ENCODE measurements at places on chromosomes 13 and 19. TPM values are rescaled to one million over a fixed set of nuclear protein-coding genes. Genes with fewer than 3 reads are reported as not detected.
A peak's percentile ranks its signal among the peaks of the same experiment; 100 is the strongest.

The ZNF443 gene
- 2.2 TPM for total RNA-seq

DNA sequence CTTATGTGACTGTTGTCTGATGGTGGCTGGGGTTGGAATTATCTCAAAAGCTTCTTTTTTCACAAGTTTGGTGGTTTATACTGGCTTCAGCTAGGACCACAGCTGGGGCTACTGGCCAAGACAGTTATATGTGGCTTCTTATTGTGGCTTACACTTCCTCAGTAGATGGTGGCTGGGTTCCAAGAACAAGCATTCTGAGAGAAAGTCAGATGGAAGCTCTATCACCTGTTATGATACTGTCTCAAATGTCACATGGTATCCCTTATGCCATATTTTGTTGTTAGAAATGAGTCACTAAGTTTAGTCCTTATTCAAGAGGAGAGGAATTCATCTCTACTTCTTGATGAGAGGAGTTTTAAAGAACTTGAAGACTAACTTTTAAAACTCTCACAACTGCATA lies 41.6 kb downstream of the NDFIP2 start:
- H3K4me1 ChIP-seq = no peaks in the 10 kb centered on the region
- H3K27me3 ChIP-seq = no peaks in the 10 kb centered on the region
- H3K27ac ChIP-seq = no peak overlapping the region
- no peak overlapping the region for H3K4me3 ChIP-seq

DNA sequence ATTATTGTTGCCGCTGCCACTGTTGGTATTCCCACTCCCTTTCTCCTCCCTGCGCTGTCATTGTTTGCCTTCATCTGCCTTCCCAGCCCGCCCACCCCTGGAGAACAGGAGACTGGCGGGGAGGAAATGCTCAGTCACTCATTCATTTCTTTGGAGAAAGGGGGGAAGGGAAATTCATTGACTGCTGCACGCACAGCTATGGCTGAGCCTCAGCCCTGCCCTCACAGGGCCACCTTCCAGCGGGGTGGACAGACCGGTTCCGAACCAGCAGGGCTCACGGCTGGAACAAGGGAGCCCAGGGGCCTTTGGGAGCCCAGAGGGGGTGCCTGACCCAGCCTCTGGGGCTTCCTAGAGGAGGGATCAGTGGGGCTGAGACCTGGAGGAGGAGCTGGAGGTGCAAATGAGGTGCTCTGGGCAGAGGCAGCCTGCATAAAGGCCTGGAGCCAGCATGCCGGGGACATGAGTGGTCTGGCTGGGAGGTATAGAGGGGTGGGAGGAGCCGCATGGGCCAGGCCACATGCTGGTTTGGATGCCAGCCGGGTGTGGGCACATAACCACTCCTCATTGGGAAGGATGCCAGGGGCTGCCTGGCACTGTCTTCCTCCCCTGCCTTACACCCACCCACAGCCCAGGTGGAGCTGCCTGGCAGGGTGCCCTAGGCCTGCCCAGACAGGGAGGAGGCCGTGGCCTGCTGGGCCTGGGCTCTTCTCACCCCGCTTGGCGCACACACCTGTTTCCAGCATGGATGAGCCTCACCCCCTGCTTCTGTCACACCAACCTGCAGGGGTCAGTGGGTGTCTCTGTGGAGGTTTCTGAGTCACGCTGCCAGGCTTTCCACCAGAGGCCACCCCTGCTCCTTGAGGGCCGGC lies 26.8 kb downstream of the PPP5C start:
- peak overlapping the region; percentile 96 for H3K27ac ChIP-seq
- no peaks in the 10 kb centered on the region for H3K27me3 ChIP-seq
- peaks cover 13% of the 10 kb centered on the region for H3K36me3 ChIP-seq
- DNase-seq = peak; percentile 94

GRCh38 chr13:29969286-29969685 lies 118.9 kb upstream of the UBL3 start:
- H3K4me3 ChIP-seq = no peak overlapping the region
- H3K27me3 ChIP-seq = peaks cover 11% of the 10 kb centered on the region
- no peaks in the 10 kb centered on the region for H3K36me3 ChIP-seq
- no peaks in the 10 kb centered on the region for H3K4me1 ChIP-seq
- DNase-seq = no peak
- H3K27ac ChIP-seq = no peak overlapping the region

DNA sequence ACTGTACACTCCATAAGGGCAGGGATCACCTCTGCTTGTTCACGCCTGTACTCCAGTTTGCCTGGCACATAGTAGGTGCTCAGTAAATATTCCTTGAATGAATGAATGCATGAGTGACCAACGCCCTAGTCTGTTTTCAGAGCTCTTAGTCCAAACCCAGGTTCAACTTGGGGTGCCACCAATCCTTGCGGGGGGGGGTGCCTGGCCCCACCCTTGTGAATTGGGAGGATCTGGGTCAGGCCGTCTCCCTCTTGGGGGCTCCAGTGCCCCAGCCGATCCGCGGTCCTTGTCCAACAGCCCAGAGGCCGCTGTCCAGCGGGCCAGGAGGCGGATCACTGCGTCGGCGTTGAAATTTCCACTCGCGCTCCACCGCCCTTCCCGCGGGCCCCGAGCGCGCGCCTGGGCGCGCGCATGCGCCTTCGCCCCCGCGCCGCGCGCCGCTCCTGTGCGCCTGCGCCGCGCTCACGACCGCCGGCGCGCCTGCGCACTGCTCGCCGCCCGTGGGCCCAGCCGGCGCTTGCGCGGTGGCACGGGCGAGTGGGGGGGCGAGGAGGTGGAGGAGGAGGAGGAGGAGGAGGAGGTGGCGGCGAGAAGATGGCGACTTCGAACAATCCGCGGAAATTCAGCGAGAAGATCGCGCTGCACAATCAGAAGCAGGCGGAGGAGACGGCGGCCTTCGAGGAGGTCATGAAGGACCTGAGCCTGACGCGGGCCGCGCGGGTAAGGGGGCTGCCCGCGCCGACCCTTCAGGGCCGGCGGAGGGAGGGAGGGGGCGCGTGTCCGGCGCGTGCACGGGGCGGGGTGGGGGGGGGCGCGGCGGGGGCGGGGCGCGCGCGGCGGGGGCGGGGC lies at the start of gene CRTC1:
Gene CRTC1, plus strand, starts transcription at position 572 of the 849 bp plus-strand sequence. Its CDS starts 23 bp downstream, at position 595.
- H3K4me3 ChIP-seq = peak within 1 kb of the TSS; percentile 85
- H3K27me3 ChIP-seq = no peaks in the 10 kb centered on the region
- DNase-seq = peak; percentile 98
- peaks cover 18% of the 10 kb centered on the region for H3K4me1 ChIP-seq
- H3K27ac ChIP-seq = peak within 1 kb of the TSS; percentile 83
- no peaks in the 10 kb centered on the region for H3K36me3 ChIP-seq

- H3K27me3 ChIP-seq = no peaks in the 10 kb centered on the region
- H3K27ac ChIP-seq = peak overlapping the region; percentile 64
- no peak for DNase-seq
- peak overlapping the region; percentile 73 for H3K4me3 ChIP-seq
- peaks cover 2% of the 10 kb centered on the region for H3K36me3 ChIP-seq
- H3K4me1 ChIP-seq = peaks cover 38% of the 10 kb centered on the region
These were observed 27.2 kb downstream of the GPX4 start for GRCh38 chr19:1130771-1131717.

GRCh38 chr19:38868551-38868950 lies 9.5 kb downstream of the RINL start:
- H3K36me3 ChIP-seq = no peaks in the 10 kb centered on the region
- H3K4me1 ChIP-seq = peaks cover 8% of the 10 kb centered on the region
- DNase-seq = no peak
- H3K27me3 ChIP-seq = no peaks in the 10 kb centered on the region
- no peak overlapping the region for H3K4me3 ChIP-seq

The CD177 gene
- total RNA-seq = not detected

DNA sequence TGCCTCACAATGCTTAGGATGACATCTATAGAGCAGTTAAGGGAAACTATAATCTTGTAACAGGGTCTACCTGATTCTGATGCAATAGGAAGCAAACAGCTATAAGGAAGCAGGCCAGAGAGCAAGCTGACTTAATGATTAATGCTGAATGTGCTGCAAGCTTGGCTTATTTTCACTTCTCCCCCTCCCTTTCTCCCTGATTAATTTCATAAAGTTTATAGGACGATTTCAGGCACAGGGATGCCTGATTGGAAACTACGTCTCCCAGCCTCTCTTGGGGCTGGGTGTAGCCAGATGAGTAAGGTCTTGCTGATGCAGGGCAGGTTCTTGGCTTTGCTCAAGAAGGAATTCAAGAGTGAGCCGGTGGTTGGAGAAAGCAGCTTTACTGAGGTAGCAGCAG lies 82.8 kb upstream of the MRI1 start:
- no peak overlapping the region for H3K4me3 ChIP-seq
- H3K36me3 ChIP-seq = no peaks in the 10 kb centered on the region
- peaks cover 2% of the 10 kb centered on the region for H3K27me3 ChIP-seq
- no peak for DNase-seq
- H3K27ac ChIP-seq = no peak overlapping the region

The GDF15 gene
- total RNA-seq = 41.9 TPM

DNA sequence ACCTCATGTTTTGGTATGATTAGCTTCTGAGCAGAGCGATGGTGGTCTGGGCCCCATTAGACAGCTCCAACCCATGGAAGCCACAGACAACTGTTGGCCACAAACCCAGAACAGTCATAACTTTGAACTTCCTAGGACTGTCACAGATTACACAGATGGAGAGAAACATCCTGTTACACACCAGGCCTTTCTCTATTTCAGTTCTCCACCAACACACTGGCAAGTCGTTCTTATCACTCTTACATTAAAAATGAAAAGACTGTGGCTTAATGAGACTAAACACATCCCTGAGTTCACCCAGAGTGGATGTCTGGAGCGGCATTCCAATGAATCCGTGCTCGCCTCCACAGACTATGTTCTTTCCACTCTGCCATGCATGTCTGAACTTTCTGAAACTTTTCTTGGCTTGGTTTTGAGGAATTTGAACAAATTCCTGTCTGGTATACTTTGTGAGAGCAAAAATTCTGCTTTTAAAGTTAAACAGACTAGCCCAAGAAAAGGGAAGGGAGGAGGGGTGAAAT lies 109.1 kb downstream of the NALCN start:
- no peak for DNase-seq
- H3K36me3 ChIP-seq = peaks cover 1% of the 10 kb centered on the region
- peaks cover 69% of the 10 kb centered on the region for H3K4me1 ChIP-seq

The C5AR1 gene
- total RNA-seq = 0.65 TPM

Measured in osteocyte (in vitro differentiated cells).